ENCODE measurements at places on chromosomes 16 and 17.

DNA sequence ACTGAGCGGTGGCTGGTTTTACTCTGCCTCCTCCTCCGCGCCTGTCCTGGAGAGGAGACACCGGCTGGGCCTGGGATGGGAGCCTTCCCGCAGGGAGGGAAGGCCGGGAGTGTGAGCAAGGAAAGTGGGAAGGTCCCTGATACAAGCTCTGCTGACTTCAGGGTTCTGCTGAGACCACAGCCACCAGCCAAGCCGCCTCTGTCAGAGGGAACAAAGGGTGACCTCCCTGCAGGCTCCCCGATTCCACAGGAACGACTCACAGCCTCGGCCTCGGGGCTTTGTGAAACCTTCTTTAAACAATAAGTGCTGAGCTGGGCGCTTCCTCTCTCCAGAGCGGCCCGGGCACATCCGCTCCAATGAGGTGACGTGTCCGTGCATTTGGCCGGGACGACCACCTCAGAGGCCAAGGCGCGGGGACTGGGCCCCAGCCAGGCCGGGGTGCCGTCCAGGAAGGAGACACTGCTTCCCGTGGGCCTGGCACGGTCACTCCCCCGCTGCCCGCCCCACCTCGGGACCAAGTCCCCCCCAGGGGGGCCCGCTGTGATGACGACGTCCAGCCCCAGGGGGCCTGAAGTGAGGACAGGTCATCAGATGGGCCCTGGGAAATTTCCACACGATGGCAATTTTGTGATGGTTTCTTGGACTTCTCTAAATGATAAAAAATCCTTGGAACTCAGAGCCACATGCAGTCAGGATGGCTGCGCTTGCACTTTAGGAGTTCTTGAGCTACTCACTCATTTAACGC lies 11.8 kb upstream of the CIBAR2 start:
- DNase-seq, result peak; percentile 46

DNA sequence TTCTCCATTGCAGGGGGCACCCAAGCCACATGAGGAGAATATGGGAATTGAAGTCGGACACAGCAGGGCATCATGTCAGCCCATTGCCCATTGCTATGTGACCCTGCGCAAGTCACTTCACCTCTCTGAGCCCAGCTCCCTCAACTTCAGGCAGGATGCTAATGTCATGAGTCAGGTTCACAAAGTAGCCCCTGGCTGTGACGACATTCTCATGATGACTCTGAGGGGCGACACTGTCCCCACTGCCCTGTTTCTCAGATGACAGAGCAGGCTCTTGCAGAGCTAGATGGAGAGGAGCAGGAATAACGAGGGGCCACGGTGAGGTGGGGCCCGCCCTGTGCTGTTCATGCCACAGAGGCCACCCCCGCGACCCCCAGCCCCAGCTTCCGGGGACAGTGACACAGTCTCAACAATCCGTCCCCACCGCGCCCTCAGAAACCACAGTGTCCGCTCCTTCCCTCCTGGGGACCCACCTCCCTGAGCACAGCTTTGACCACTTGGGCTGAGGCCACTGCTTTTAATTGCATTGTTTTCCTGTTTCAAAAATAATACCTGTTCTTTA lies 13.2 kb upstream of the ZNF469 start:
- no peak for DNase-seq

DNA sequence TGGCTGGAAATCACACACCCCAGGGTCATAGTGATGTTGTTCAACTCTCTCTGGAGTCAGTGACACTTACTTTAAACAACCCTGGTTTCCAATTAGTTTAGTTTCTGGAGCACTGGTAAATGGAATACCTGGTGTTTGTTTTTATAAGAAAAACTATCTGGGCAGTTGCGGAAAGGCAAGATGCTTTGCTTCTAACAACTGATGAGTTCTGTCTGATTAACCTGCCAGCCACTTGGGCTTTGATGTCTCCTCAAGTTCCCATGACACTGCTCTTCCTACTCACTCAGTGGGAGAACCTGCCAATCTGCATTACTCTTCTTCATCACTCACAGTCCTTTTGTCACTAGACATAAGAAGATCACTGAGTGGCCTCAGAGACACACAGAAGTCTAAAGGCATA lies 78.7 kb upstream of the MTMR4 start:
- DNase-seq, result no peak

- DNase-seq, result peak; percentile 73
These were observed 111.3 kb downstream of the BANP start for GRCh38 chr16:88062341-88063210.

DNA sequence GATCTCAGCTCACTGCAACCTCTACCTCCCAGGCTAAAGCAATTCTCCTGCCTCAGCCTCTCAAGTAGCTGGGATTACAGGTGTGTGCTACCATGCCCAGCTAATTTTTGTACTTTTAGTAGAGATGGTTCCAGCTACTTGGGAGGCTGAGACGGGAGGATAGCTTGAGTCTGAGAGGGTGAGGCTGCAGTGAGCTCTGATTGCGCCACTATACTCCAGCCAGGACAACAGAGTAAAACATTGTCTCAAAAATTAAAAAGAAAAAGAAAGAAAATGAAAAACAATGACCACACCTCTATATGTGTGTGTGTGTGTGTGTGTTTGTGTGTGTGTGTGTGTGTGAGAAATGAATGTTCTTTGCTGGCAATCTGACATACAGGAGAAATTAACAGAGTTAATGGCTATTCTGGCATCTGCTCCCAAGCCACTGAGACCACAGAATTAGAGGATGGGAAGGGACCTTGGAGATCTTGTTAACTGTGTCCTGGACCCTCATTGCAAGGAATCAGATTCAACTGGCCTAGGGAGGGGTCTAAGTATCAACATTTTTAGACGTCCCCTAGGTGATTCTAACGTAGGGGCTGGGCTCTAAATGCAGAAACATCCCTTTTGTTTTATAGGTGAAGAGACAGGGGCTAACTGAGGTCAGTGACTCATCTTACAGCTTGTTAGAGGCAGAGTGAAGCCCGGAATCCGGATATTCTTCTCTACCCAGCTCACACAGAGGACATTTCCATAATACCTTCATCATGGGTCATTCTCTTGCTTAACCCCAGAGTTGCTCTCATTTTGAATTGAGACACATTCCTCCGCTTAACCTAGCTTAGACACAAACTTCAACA lies 16.4 kb upstream of the MARCHF10 start:
- no peak for DNase-seq
